ENCODE measurements at places on chromosomes 6 and 20.

DNA sequence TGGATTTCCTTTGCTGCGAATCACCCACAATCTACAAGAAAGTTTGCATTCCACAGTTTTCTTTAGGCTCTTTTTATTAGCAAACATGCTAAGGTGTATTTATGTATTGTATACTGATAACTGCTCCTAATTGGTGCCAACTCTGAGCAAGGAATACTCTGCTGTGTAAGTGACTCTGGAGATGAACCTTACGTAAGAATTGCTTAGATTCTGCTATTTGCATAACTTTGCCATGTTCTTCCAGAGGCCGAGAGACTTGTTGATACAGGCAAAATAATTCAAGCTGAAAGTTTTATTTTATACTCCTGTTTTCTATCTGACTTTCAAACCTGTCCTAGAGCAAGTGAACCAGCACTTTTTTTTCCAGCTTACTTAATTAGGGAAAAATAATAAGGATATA is 461.3 kb downstream of the GJA1 start:
- DNase-seq: no peak

DNA sequence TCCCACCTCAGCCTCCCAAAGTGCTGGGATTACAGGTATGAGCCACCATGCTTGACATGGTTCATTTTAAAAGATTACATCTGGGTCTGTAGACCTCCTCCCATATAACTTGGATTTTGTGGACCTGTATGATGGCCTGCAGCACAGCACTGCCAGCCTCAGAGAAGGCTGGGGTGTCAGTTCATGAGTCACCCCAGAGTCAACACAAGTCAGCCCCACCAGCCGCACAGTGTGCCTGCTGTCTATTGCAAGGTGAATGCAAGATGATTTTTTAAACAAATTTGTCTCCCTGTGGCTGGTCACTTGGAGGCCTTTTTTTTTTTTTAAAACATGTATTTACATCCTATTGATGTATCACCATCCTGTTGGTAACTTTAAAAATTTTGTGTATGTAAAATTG is 76.7 kb downstream of the RREB1 start:
- DNase-seq: no peak

GRCh38 chr6:33740204-33740608 is 6.5 kb downstream of the IP6K3 start:
- DNase-seq: no peak

DNA sequence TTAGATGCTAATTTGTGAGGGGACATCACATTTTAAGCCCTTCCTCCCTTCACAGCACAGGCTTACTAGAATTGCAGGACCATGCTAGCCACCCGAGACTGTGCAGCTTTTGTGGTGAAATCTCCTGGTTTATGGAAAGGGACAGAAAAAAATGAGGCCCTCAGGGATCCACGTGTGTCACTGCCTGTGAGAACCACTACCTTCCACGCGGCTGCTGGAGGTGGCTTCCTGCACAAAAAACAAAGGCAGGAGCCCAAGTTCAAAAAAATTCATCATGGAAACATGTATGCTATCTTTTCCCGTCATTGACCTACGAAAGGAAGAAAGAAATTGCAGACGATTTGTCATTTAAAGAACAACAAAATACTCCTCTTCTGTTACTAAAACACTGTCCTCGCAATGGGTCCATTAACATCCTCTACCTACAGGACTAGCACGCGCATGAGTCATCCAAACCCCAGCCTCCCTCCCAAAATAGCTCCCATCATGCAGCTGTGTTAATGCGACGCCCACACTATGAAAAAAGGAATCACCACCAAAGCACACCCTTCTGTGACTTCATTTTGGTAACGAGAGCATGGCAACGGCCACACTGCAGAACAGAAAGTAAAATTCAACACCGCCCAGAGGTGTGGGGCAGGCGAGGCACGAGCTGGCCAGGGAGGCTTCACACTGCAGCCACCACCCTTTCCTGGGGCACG is 45.7 kb downstream of the RAMACL start:
- DNase-seq: peak; percentile 33

DNA sequence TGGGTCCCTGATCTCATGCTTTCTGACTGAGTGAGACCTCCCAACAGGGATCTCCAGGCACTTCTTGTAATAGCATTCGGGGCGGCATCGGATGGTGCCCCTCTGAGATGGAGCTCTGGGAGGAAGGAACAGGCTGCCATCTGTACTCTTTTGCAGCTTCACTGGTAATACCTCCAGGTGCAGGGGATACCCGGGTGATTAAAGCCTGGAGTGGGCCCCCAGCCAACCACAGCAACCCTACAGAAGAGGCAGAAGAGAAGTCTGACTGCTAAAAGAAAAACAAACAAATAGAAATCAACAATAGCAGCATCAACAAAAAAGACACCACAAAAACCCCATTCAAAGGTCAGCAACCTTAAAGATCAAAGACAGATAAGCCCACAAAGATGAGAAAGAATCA is 19.1 kb upstream of the PGK2 start:
- DNase-seq: no peak

DNA sequence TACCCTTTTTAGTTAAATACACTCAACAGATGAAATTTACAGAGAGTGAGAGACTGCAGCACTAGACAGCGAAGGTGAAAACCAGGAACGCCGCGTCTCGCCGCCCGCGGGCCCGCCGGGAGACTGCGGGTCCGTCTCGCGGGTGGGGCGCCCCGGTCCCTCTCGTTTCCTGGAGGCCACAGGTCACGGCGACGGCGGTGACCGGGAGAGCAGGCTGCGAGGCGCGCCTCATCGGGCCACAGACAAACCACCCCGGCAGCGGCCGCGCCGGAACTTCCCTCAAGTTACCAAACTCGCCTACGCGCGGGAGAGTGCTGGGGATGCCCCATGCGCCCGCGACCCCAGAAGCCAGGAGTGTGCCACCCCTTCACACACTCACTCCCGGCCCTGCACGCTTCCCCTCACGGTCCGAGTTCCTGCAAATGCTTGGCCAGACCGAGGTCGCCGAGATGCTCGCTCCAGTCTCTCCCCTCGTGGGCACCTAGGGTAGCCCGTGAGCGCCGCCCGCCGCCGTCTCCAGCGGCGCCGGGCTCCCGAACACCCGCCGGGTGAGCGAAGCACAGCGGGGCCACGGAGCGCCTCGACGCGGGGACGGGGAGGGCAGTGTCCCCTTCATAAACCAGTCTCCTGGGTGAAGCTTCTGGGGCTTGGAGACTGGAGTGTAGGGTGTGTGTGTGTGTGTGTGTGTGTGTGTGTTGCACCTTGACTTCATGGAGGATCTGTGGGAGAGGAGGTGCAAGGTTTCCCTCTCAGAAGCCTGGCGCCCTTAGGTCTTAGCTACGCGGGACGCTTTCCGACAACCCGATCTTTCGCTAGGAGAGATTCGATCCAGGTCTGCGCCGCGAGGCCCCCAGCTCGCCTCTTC is 1.4 kb downstream of the BACH2 start:
- peak; percentile 31 for DNase-seq

DNA sequence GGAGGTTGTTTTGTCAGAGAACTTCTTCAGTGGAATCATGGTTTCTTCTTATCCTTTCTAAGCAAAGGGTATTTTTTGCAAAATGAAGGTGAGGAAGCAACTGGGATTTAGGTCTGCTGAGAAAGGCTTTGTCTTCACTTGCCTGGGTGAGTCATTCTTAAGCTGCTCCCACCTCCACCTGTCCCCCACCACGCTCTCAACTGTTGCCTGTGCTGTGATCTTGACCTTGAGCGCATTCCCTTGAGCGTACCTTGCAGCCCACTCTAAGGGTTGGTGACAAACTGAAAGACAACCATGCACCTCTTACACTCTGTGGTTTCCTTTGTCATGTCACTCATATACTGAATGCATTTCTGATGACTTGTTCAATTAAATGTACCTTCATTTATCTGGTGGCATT is 641.1 kb downstream of the RNF144B start:
- DNase-seq: no peak

DNA sequence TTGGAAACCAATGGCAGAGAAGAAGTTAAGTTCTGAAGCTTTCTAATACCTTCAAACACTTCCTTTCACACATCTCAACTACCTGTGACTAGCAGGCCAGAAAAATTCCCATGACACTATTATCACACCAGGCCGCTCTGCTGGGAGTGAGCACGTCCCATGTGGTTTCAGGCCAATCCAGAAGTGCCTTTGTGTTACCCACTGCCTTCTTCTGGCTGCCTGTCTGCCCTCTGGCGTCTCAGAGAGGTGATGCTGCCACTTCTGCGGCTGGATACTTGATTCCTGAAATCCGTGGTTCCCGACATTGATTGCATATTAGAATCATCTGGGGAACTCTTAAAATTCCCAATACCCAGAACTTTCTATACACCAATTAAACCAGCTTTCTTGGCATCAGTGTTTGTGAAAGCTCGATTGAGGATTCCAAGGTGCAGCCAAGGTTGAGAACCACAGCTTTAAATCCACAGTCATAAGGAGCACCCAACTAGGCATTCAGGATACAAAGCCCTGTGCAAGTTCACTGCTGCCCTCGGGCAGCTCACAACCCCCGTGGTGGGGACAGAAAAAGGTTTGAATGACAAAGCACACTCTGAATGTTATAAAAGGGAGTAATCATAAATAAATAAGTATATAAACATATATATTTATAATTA is 65.6 kb downstream of the STMND1 start:
- DNase-seq: no peak

DNA sequence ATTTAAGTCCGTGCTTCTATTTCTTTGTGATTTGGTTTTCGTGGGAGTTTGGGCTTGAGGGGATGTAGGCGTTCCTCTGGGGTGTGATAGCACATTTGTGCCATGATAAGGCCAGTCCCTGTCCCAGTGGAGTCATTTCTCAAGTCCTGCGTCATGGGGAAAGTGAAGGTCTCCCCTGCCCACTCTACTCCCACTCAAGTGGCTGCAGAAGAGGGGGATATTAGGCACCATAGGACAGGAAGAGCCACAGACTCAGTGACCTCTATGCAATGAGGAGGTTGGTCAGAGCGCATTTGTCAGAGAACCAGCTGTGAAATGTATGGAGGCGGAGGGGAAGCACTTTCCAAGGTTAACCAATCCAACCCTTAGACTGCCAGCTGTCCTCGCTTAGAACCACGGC is 51.9 kb upstream of the EDN1 start:
- DNase-seq: no peak

GRCh38 chr20:5720696-5721095 is 29.5 kb upstream of the SHLD1 start:
- no peak for DNase-seq

GRCh38 chr6:64224819-64225218 is 589.2 kb downstream of the PHF3 start:
- no peak for DNase-seq

- no peak for DNase-seq
Observed at GRCh38 chr20:5469111-5469510, 152.4 kb upstream of the PROKR2 start.

GRCh38 chr20:41861772-41862422 is 243.7 kb upstream of the CHD6 start:
- DNase-seq: no peak

GRCh38 chr6:4895971-4896370 is 107.9 kb downstream of the RPP40 start:
- no peak for DNase-seq

DNA sequence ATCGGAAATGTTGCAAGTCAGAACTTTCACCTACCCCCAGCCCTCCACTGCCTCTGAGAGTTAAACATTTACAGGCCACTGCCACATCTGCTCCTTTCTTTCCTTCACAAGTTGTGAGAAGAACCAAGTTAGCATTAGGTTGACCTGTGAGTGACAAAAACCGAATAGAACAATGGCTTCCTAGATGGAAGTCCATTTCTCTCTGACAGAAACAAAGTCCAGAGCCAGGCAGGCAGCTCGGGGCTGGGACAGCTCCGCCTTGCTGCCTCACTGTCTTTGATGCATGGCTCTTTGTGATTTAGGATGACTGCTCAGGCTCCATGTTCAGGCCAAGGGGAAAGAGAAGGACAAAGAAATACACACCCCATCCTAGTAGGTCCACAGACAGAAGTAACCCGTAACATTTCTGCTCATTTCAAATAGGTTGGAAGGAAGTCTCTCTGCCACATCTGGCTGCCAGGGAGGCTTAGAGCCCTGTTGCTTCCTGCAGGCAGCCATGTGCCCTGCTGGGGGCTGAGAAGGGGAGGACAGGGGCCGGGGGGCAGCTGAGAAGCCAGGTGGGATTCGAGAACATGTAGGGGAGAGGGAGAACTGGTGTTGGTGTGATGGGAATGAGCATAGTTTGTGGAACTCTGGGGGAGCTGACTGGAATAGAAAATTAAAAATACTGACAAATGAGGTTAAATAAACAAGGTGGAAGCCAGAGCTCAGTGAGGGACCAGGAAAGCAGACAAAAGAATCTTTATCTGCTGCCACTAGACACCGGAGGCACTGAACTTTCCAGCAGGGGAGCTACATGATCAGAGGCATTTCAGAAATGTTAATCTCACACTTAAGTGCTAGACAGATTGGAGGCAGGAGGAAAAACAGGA is 19.5 kb upstream of the IER3 start:
- DNase-seq: no peak

DNA sequence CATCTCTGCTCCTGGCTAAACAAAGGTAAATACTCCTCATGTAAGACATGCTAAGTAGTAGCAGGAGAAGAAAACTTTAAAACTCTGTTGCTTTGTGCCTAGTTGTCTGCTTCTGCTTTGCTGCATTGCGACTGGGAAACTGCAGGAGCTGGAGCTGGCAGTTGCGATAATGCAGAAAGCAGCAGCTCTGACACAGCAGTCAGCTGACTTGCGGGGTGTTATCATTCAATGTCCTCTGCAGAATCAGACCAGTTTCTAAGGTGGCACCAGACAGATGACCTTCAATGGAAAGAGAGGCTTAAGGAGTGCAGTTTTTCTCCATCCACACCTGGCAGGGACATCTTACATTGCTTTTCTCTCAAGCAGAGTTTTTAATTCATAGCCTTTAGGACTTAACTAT is 69.9 kb upstream of the SOX4 start:
- no peak for DNase-seq

- no peak for DNase-seq
Observed at GRCh38 chr20:10369723-10370090, 64.3 kb downstream of the MKKS start.

DNA sequence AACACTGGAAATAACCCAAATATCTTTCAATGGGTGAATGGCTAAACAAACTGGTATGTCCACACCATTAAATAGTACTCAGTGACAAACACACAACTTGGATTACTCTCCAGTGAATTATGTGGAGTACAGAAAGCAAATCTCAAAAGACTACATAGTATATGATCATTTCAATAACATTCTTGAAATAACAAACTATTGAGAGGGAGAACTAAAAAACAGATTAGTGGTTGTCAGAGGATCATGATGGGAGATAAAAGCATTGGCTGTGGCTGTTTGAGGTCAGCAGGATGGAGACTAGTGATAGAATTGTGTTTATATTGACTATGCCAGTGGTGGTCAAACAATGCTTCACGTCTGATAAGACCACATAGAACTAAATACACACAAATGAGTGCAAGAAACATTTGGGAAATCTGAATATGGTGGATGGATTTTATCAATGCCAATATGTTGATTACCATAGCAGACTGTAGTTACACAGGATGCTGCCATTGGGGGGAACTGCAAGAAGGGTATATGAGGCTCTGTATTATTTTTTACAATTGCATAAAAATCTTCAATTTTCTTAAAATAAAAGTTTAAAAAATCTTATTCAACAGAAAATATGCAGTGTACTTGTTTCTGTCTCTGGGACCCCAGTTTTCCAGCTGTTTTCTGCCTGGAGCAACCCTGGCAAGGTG is 242.0 kb downstream of the TBXT start:
- no peak for DNase-seq

Data from stimulated activated CD4-positive, alpha-beta T cell treated with anti-CD3 and anti-CD28 coated beads, TNF-alpha, amount 100 ng/mL, for 1 hour (primary cell).